ENCODE measurements at places on chromosomes 13 and 19.

GRCh38 chr13:61695147-61695546 is 279.5 kb upstream of the PCDH20 start:
- DNase-seq, result no peak

DNA sequence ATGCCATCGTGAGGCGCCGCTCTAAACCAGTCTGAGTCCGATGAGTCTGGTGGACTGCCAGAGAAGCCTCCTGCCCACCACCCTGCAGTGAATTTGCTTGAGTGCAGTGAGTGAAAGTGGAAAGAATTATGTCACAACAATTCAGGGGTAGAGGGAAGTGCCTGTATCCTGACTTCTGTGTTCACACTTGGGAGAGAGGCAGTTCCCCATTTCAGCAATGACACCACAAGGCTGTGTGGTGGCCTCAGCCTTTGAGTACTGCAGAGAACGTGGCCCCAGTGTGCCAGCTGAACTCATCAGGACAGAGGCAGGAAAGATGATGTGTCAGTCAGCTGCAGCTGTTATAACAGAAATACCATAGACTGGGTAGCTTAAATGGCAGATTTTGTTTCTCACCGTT is 155.6 kb downstream of the COG6 start:
- no peak for DNase-seq

- DNase-seq, result no peak
Observed at GRCh38 chr13:60152114-60152513, 11.6 kb downstream of the DIAPH3 start.

- no peak for DNase-seq
Observed at GRCh38 chr19:7699003-7699402, 2.9 kb downstream of the FCER2 start.

- no peak for DNase-seq
Observed at GRCh38 chr13:35814605-35815011, 316.6 kb downstream of the DCLK1 start.

DNA sequence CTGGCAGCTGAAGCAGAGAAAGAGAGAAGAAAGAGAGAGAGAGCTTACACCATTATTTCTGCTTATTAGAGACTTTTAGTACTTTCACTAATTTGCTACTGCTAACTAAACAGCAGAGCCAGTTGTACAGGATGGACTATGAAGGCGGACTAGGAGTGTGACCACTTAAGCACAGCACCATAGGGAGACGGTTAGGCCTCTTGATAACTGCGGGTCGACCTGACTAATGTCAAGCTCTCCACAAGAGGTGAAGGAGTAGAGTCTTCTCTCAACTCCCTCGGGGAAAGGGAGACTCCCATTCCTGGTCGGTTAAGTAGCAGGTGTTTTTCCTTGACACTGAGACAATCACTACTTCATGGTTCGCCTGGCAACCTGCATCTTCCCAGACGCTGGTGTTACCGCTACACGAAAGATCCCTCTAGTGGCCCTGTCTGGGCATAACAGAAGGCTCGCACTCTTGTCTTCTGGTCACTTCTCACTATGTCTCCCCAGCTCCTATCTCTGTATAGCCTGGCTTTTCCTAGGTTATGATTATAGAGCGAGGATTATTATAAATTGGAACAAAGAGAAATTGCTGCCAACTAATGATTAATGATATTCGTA is 5.3 kb upstream of the PSG7 start:
- DNase-seq, result no peak
